ENCODE measurements at places on chromosomes 6 and 20. TPM values are rescaled to one million over a fixed set of nuclear protein-coding genes. Genes with fewer than 3 reads are reported as not detected.

GRCh38 chr6:36550473-36551000 lies 3.3 kb upstream of the STK38 start:
- ATAC-seq: no peak

- ATAC-seq: no peak
These were observed 3.7 kb upstream of the RNASET2 start for GRCh38 chr6:166959911-166960608.

DNA sequence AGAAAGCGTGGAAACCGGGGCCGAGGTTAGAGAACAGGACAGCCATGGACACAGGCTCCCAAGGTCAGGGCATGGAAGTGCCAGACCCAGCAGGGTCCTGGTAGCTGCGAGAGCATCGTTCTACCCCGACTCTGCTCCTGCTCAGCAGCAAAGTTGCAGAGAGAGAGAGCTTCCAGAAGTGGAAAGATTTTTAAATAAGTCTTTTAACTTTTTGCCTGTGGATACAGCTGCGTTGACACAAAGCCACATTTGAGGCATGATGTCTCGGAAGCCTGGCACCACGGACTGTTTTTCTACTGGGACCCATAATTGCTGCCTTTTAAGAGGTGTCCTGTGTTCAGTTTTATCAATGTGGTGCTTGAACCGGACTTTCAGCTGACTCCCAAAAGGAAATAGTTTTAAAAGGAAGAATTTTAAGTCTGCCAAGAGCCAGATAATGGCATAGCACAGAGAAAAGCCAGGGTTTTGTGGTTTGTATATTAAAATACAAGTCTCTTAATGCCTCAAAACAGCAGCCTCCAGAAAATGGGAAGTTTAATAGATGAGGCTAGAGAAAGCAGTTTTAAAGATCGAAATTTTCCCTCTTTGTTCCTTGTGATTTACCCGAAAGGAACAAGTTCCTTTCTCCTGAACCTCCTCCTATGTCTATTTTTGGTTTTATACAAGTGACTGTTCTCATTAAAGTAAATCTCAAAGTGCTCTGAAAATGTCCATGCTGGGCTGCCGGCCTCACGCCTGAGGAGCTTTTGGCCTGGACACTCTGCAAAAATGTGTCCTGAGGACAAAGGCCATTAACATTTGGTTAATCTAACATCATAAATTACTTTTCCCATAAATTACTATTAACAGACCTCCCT lies 91.5 kb downstream of the RIN2 start:
- no peak for ATAC-seq

- ATAC-seq: no peak
These were observed 8.4 kb downstream of the CD40 start for GRCh38 chr20:46126440-46127056.

GRCh38 chr6:150773969-150774368 lies 91.5 kb upstream of the MTHFD1L start:
- no peak for ATAC-seq

- no peak for ATAC-seq
These were observed 26.5 kb downstream of the HEBP2 start for GRCh38 chr6:138430361-138431145.

GRCh38 chr6:118148561-118148960 lies 241.5 kb downstream of the SLC35F1 start:
- no peak for ATAC-seq

- ATAC-seq: peak; percentile 87
These were observed 70.3 kb downstream of the SCAND1 start for GRCh38 chr20:35883778-35884540.

- ATAC-seq: no peak
These were observed 21.0 kb upstream of the RNF24 start for GRCh38 chr20:4036351-4036750.

DNA sequence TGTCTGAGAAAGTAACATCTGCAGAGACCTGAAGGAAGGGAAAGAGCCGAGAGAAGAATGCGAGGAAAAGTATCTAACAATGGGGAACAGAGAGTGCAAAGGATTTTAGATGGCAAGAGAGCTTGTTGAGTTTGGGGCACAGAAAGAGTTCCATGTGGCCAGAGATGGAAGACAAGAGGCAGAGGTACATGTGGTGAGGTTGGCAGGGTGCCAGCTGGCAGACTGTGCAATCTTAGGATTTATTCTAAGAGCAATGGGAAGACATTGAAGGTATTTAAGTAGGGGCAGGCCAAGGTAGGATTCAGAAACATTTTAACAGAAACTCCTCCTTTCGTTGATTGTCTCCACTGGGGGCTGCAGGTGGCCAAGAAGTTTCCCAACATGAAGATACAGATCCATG lies 20.4 kb upstream of the LBP start:
- no peak for ATAC-seq

DNA sequence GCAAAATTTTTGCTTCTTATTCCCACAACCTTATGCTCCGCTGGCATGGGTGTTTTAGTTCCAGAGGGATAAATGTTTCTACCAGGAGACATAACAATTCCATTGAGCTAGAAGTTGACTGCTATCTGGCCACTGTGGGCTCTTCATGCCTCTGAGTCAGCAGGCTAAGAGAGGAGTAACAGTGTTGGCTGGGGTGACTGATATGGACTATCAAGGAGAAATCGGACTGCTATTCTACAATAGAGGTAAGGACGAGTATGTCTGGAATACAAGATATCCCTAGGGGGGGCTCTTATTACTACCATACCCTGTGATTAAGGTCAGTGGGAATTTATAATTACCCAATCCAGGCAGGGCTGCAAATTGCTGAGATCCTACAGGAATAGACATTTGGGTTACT lies 26.9 kb downstream of the FBXO30 start:
- ATAC-seq: no peak

DNA sequence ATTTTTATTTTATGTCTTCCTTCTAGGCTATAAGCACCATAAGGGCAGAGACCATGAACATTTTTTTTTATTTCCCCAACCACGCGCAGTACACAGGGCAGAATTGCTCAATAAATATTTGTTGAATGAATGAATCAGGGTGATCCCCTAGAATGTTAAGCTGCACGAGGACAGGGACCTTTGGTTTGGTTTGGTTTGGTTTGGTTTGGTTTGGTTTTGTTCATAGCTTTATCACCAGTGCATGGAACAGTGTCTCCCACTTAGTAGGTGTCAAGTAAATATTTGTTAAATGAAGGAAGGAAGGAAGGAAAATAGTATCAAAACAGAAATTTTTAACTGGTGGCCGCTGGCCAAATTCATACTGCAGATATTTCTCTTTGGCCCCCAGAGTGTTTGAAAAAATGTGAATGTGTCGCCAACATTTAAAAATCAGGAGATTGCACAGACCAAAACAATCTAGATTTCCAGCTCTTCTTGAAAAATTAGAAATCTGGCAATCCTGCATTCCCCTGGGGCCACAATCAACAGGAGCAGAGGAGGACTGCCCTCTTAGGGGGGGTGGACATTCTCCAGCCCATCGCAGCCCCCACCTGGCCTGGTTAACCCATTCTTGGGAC lies 205.3 kb downstream of the EYA2 start:
- no peak for ATAC-seq

DNA sequence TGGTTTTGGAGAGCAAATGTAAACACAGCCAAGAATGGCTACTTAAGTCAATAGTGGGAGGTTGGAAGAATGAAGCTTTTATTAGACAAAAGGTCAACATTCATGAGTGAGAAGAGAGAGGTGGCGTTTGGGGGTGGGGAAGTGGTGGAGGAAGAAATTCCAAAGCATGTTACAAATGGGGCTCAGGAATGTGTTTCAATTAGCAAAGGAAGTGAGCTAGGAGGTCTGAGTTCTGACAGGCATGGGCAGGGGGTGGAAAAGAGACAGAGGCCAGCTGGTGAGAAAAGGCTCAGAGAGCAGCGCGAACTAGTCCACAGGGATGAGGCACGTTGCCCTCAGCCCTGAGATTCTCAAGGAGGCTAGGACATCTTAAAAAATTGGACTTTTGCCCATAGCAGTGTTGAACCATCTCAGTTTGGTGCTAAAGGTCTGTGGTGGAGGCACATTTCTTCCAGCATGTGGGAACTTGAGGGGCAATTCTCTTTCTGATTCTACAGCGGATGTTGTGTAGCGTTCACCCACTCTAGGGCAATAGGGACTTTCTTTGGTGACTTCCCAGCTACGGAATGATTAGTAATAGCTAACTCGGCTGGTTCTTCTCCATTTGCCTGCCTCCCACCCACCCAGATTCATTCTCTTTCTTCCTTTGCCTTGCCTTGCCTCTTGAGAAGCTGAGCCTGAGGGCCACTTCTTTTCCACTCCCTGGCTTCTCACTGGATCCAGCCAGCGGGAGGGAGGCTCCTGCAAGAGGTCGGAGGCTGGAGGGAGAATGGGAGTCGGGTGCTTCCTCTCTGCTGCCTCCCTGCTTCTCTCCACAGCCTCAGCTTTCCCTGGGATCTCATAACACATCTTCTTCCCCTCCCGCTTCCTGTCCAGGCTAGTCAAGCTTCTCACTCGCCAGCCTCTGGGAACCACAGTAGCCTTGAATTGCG lies 45.1 kb upstream of the NEDD9 start:
- ATAC-seq: no peak

The CCN5 gene
- 1.9 TPM for total RNA-seq

The CARMIL1 gene
- total RNA-seq: 18.2 TPM

The KHDRBS2 gene
- 0.12 TPM for total RNA-seq

The OPN5 gene
- total RNA-seq: not detected

The GHRH gene
- total RNA-seq: not detected
